ENCODE measurements at places on chromosomes 5 and 9.

DNA sequence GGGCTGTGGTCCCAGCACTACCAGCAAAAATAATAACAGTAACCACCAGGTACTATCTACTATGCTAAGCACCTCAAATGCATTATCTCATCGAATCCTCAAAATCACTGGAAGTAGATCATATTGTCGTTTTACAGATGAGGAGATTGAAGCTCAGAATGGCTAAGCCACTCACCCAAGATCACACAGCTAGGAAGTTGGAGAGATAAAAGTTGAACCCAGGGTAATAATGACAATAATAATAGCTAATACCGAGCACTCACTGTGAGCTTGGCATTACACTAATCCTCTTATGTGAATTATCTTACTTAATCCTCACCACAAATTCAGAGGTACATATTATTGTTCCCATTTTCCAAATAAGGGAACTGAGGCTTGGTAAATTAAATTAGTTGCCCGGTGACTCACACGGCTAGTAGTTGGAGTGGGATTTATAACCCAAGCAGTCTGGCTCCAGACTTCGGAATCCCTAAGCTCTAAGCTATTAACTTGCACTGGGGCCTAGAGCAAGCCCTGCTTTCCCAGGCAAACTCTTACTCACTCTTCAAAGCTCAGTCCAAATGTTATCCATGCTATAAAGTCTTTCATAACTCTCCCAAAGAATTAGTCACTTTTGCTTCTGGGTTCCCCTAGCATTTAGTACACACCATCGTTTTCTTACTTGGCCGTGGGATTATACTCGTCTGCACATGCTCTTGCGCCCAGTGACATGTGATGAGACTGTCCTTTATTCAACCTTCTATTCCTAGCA, 3.8 kb downstream of the ARSI start:
- DNase-seq: peak; percentile 80

DNA sequence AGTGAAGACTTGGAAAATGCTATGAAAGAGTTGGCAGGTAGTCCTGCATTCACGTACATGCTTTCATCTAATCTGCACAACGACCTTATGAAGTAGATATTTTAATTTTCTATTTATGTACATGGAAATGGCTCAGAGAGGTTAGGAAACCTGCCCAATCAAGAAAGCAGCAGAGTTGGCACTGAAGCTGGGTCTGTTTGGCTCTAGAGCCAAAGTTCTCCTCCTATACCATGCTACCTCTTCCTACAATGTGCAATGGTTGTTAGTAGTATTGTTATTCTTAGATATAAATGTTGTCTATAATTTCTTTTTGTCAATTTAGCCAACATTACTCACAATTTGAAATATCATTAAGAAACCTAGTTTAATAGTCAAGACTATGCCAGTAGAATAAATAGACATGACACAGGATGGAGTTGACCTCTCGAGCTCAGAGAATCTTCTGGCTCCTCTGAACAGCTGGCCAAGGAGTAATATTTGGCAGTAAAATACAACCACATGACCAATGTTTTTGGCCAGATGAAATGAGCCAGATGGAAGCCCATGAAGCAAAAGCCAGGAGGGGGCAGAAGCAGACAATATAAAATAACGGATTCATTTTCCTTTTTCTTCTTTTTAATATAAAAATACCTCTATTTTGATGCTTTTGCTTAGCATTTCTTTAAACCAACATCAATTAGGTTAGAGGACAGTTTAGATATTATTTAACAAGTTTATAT, 542.3 kb downstream of the PDE4D start:
- DNase-seq: no peak

DNA sequence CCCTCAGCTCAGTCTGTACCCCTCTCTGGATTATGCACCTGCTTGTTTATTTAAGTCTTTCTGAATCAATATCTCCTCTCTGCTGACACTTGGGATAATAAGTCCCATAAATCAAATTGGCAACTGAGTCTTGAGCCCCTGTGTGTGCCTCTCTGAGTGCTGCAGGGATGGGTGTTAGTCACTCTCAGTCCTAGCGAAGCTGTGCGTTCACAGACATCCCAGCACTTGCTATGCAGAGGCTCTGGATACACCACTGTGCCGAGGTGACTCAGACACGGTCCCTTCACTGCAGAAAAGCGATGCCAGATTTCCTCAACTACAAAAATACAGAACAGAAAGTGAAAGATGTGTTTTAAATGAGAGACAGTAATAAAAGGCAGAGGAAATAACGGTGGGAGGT, 4.1 kb upstream of the KCNMB1 start:
- DNase-seq: no peak

- DNase-seq: no peak
These were observed 219.4 kb downstream of the FBN2 start for GRCh38 chr5:128318691-128319090.

DNA sequence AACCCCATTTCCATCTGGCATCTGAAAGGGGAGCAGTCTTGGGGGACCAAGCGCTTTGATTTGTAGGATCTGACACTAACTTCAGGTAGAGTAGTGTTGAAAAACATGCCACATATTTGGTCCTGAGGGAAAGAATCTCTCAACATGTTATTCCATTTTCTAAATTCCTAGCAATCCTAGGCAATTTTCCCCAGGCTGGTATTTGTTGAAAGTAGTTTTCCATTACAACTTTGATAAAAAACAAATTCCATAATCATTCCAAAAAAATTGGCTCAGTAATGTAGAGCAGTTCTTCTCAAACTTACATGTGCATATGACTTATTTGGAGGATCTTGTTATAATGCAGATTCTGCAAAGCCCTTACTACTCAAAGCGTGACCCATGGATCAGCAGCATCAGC, 477.9 kb downstream of the ACTL7B start:
- no peak for DNase-seq

GRCh38 chr9:111131211-111131610, 92.9 kb upstream of the LPAR1 start:
- DNase-seq: no peak

Measured in astrocyte of the hippocampus (primary cell).